ENCODE measurements at places on chromosomes 2 and 18.

DNA sequence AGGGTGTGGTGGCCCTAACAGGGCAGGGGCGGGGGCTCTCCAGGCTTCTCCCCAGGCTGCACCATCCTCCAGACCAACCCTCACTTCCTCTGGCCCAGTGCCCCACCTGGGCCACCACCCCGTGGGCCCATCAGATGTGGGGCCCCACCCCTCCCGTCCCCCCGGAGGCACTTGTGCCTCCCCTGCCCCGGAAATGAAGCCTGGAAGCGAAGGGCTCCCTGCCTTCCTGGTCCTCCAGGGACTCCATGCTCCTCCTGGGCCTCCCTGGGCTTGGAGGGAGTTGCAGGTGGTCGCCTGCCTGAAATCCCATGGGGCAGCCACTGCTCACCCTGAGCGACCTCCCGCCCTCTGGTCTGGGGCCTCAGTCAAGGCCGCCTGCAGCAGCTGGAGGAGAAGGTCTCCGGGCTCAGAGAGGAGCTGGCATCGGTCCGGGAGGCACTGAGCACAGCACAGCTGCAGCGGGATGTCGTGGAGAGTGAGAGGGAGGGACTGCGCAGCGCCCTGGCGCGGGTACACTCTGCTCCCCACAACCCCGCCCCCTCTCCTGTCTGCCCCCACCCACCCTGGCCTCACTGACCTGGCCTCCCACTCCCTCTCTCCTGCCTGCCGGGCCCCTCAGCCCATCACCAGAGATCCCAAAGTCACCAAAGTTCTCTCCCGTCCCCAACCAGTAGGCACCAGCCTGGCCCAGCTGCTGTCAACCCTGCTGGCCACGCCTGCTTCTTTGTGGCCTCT lies 28.0 kb downstream of the CROCC2 start:
- no peak for DNase-seq

DNA sequence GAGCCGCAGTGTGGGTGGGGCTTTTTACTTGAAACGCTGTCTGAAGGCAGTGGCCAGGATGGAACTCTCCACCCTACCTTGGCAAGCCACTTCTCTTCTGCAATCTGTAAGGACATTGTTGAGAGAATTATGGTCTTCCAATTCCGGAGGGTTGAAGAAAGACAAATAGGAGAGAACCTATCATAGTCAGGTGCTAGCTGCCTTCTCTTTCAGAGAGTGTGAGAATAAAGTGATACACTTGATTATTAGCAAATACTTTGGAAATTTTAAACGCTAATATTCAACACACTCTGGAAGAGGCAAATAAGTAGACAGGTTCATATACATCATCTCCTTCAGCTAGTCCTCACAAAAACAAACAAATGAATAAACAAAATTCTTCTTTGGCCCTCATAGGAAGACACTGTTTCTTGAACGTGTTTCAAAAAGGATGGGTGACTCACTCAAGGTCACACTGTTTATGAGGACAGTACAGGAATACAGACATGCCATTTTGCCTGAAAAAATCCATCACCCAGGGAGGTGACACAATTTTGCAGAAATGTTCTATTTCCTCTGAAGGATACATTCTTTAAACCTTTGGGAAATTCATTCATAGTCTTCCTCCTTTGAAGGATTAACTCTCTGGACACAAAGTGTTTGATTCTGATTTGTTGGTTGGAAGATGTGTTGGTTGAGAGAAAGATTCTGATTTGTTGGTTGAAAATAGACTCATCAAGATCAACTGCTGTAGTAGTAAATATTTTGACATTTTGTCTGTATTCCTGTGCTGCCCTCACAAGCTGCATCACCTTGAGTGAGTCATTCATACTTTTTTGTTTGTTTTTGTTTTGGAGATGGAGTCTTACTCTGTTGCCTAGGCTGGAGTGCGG lies 2.2 kb upstream of the IL1RN start:
- no peak for DNase-seq

GRCh38 chr2:128781585-128782385 lies 463.1 kb upstream of the HS6ST1 start:
- DNase-seq = no peak

- DNase-seq = no peak
Observed at GRCh38 chr18:35026407-35027061, 14.7 kb upstream of the MAPRE2 start.

GRCh38 chr2:31251851-31252250 lies 17.9 kb downstream of the EHD3 start:
- no peak for DNase-seq

- no peak for DNase-seq
Observed at GRCh38 chr18:2918761-2919550, 72.2 kb downstream of the EMILIN2 start.

DNA sequence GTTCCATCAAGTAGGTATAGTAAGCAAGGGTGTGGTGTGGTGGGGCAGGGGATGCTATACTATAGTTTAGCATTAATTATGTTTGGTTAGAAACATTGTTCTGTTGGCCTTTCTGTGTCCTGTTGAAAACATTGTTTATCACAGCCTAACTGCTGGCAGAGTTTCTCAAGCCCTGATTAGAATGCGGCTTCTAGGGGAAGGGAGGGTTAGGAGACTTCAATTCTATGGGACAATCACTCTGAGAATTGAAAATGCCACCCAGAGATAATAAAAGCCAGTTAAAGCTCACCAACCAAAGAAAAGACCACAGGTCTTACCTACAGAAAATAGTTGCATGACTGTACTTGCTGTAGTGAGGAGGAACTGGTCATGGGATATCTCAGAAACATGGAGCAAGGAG lies 19.9 kb upstream of the SMCHD1 start:
- no peak for DNase-seq

GRCh38 chr2:136420346-136420745 lies 302.4 kb upstream of the CXCR4 start:
- no peak for DNase-seq

- DNase-seq = no peak
Observed at GRCh38 chr2:159186462-159186861, 100.0 kb downstream of the WDSUB1 start.

DNA sequence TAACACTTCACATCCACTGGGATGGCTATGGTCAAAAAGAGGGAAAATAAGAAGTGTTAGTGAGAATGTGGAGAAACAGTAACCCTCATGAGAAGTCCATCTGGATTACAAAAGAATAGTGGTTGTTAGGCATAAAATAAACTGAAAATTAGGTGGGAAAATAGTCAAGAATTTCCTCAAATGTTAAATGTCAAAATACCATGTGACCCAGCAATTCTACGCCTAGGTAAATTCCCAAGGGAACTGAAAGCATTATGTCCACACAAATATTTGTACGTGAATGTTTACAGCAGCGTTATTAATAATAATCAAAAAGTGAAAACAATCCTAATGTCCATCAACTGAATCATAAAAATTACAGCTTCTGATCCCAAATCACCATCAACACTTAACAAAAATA lies 11.0 kb downstream of the WDR33 start:
- DNase-seq = no peak

DNA sequence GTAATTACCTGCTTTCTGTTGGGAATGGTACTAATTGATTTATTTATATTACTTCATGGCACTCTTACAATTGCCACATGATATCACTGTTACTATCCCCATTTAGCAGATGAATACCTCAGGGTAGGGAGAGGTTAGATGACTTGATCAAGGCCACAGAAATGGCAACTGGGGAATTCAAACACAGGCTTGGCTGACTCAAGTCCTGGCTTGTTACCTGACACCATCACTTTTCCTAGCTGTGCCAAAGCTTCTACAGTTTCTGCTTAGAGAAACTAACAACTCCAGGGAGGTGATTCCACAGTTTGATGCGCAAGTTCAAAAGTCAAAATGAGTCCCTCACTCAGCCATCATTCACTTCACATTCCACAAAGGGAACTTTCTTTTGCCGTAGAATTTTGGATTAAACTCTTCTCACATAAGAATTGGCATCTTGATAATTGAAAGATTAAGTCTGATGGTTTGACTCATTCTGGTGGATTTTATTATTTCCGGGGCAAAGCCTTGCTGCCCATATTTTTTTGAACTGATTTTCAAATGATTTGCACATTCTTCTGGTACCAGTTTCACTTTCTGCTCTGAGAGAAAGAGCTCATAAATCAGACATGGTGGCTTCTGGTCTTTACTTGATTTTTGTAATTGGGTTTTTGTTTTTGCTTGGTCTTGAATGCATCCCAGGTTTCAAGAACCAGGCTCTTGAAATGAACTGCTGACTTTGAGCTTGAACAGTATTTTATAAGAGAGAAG lies 656.8 kb downstream of the BCL11A start:
- no peak for DNase-seq

- no peak for DNase-seq
Observed at GRCh38 chr2:222797871-222798270, 63.0 kb upstream of the ACSL3 start.

DNA sequence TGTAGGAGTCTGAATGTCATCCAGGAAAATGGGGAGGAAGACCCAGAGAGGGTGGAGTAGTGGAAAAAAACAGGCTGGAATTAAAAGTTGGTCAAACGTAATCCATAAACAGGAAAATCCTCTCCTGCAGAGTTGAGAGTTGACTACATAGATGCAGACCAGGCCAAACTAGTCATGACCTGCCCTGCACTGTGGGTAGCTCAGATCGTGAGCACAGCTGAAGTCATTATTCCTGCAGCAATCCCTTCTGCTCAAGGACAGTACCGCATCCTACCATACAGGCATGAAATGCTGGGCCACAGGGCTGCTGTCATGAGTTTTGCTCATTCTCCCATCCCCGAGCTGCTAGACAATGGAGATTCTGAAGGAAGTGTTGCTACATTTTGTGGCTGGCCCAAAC lies 352.2 kb downstream of the EN1 start:
- no peak for DNase-seq

DNA sequence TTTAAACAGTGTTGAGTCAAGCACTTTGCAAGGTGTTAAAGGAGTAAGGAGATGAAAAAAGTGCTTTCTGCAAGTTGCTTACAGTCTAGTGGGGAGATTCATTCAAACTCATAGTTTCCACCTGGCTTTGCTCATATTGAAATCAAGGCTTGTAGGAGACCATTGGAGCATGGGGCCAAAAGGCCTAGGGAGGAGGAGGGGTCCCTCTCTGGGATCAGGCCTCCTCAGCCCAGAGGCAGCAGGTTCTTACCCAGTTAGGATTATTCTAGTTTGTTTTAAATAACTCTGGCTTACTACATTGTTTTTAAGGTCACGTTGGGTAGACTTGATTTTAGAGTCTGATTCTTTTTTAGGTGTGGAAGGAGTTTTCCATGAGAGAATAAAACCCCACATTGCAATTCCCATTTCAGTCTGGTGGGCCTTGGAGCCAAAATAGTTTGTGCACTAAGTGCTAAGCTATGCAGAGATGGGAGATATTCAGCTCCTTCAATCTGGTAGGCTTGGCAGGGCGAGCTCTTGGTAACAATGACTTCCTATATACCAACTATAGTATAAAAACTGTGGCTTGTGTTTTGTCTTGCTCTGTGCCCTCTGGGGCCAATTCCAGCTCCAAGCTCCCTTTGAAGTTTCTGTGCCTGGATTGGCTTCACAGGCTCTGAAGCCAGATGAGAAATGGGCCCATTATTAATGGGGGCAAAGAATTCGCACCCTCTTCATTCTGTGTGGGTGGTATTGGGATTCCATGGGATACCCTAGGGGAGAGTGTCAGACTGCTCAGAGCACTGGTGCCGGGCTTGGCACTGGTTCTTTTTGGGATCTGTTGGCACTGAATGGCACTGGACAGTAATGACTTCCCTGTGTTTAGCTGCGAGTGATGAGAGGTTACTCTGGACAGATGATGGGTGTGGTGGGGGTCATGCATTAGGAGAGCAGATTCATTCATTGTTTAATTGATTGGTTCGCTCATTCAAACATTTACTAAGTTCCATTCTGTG lies 301.1 kb downstream of the MYCN start:
- DNase-seq = no peak

DNA sequence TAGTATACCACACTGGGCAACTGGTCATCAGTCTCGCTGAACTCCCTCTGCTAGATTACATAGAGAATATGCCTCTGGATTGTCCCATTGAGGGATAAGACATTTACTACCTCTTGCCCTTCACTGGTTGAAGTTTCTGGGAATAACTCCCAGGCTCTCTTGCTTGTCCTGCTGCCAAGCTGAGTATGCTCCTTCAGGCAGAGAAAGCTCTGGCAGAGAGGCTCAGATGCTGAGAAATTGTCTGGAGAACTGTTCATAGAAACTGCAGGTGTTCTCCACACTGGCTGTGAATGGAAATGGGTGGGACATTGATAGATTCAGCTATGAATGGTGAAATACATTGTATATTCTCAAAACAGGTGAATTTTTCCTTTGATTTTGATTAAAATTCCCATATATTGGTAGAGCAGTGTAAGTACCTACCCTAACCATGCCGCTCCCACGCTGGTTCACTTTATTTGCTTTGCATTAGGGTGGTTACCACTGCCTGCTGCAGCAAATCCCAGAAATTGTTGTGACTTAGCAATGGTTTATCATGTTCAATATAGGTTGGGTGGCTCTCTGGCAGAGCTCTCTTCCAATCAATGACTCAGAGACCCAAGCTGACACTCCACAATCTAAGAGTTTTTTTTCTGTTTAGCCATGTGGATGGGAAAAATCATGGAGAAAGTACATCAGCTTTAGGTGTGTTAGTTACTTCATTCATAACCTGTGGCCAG lies 36.7 kb downstream of the FAM117B start:
- DNase-seq = no peak

GRCh38 chr18:42011053-42011452 lies 56.0 kb downstream of the PIK3C3 start:
- no peak for DNase-seq

GRCh38 chr18:43054815-43055519 lies 60.5 kb downstream of the RIT2 start:
- no peak for DNase-seq

GRCh38 chr18:77065221-77065981 lies 67.2 kb downstream of the MBP start:
- peak; percentile 54 for DNase-seq

GRCh38 chr2:217413193-217413592 lies 553.3 kb upstream of the TNP1 start:
- no peak for DNase-seq

- DNase-seq = no peak
Observed at GRCh38 chr2:218456849-218457248, 37.9 kb downstream of the VIL1 start.

DNA sequence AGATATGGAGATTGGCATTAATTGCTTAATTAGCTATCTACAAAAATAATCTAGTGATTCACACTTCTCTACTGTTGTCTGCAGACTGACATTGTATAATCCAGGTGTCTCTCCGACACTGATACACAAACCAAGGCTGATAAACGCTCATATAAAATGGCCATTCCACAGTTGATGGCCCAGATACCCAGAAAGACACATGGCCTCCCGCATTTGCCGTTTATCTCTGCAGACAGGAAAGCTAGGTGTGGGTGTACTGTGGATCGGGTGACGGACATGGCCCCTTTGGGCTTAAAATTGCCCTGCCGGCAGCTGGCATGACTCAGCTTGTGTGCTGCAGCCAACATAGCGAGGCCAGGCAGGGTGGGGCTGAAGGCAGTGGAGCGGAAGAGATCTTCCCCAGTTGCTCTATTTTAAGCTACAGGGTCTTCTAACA lies 18.5 kb downstream of the PMAIP1 start:
- peak; percentile 44 for DNase-seq

All from amniotic stem cell (primary cell).